Right ventricle myocardium superior (tissue), 1 donor: ENCODE measurements at places on chromosomes 2 and 18. TPM values are rescaled to one million over a fixed set of nuclear protein-coding genes. Genes with fewer than 3 reads are reported as not detected.

The SCYGR4 gene
- not detected for total RNA-seq

The ZNF521 gene
- total RNA-seq, result 24.5 TPM

The IL1RN gene
- 0.51 TPM for total RNA-seq

DNA sequence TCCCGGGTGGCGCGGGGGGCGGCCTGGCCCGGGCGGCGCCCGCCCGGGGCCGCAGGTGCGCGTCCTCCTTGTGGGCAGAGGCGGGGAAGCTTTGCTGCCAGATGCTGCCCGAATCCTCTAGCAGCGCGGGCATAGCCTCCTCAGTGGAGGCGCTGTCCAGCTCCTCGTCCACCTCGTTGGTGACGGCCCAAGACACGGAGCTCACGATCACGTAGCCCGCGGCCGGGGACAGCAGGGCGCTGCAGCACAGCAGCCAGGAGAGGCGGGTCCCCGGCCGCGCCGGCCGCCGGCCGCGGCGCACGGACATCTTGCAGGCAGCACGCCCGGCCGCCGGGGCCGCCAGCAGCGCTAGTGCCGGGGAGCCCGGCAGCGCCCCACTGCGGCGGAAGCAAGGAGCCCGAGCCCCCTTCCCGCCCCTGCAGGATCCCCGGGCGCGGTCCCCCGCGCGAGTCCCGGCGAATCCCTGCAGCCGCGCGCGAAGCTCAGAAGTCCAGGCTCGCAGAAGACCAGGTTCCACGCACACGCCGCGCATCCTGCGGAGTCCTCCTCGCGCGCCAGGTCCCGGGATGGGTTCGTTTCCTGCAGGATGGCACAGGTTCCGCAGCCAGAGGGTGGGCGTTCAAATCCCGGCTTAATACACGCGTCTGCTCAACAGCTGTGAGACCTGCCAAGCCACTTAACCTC, at the start of gene CREG2:
TSS of gene CREG2 (minus strand) at position 353 of the 684 bp plus-strand sequence. CDS start at position 307, 46 bp downstream.
- peak; percentile 79 for DNase-seq

DNA sequence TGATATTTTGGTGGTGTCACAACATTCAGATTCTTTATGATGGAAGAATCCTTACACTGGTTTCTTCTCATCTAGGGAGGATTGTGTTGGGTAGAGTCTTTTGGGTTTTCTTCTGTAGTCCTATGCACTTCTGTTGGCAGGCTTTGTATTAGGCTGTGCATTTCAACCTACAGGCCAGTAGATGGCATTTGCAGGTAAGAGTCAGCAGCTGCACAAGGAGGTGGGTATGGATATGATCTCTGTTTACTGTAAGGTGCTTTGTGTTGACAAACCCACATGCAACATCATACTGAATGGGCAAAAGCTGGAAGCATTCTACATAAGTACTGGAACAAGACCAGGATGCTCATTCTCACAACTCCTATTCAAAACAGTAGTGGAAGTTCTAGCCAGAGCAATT, 656.8 kb downstream of the METTL4 start:
- DNase-seq, result no peak

DNA sequence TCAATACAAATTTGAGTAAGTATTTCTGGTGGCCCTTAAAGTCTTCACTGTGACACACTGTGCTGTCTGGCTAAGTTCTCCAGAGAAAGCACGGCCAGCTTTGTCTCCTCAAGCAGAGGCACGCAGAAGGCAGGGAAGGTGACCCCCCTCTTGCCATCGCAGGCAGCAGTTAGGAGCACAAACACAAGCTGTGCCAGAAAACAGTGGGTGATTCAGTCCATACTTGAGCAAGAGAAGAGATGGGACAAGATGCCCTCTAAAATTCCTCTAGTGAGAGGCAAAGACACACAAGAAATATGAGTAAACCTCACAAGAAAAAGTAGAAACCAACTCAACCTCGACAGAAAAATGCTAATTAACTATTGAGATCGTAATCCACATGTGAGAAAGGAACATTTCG, 9.8 kb downstream of the MCEE start:
- DNase-seq, result no peak

GRCh38 chr18:31429623-31430022, 17.9 kb upstream of the DSG3 start:
- no peak for DNase-seq

GRCh38 chr2:105432749-105433148, 33.9 kb upstream of the FHL2 start:
- no peak for DNase-seq

DNA sequence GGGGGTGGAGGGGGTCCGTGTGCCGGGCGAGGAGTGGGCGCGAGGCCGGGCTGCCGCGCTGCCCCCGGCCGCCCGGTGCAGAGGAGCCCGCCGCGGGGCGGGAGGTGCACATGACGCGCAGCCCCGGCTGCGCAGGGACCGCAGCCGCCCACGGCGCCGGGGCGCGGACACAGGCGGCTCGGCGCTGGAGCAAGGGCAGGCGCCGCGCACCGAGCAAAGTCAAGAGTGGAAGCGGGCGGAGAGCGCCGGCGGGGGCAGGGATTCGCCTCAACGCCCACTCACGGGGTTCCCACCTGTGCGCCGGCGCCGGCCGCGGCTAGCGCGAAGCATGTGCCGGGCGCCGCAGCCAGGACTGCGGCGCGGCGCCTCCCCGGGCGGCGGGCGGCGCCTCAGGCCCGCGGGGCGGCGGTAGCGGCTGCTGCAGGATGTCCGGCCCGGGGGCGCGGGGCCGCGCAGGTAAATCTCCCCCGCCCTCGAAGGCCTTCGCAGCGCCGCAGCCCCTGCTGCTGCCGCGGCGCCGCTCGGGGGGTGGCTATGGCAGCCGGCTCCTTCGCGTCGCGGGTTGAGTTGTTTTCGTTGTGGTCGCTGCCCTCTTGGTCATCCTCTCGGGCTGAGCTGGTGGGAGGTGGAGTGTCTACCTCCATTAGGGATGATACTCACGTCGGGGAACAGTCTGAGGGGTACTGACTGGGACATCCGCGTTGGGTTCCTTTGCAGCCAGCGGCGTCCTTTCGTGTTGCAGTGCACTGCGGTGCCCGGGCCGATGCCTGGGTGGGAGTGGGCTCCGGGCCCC, 216.3 kb upstream of the DTNA start:
- peak; percentile 54 for DNase-seq
